NCI-H1436 (cell line): ENCODE measurements at places on chromosomes 7 and 10.

DNA sequence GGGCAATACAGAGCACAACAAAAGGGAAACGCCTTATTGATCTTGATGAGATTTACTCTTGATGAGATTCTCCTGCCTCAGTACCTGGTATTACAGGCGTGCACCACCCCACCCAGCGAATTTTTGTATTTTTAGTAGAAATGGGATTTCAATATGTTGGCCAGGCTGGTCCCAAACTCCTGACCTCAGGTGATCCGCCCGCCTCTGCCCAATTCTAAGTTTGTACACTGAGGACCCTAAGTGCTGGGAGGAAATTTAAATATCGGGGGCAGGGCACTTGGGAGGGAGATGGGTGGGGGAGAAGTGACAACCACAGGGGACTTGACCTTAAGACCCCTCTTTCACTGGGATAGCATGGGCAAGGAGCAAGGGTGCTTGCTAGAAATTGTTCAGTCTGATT is 14.1 kb downstream of the HNRNPF start:
- DNase-seq = no peak

GRCh38 chr10:71521504-71522441 is 125.1 kb downstream of the CDH23 start:
- DNase-seq = no peak

GRCh38 chr7:39656415-39656814 is 33.0 kb downstream of the RALA start:
- peak; percentile 2 for DNase-seq

DNA sequence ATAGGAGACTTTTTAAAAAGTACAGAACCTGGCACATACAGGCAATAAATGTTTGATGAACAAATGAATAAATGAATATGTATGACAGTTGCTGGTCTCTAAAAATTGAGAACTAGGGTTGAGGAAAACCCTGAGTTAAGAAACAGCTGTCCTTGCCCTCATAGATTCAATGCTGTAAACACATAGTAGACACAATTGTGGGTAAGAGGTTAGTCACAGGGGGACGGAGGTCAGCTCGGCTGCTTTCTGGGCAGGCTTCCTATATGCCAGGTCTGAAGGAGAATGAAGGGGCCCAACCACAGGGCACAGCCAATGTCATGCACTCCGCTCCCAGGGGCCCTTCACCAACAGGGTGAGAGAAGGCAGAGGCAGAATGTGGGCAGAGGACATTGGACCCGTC is 143.3 kb upstream of the RSU1 start:
- DNase-seq = no peak

GRCh38 chr7:14236834-14237233 is 247.4 kb upstream of the ETV1 start:
- no peak for DNase-seq

DNA sequence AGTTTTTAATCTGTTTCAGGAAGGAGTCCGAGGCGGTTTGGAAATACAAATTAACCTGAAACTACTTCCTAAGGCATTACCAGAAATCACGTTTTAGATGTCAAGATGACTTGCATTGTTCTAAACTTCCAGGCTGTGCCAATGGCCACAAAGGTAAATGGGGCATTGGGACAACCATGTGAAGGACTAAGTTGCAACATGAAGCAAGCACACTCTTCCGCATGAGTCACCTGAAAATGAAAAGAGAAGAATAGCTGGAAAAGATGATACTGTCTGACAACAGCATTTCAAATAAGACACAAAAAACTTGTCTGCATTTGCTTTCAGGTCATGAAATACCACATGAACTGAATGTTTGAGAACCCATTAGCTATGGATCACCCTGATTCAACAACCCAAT is 262.1 kb downstream of the AHR start:
- DNase-seq = no peak

DNA sequence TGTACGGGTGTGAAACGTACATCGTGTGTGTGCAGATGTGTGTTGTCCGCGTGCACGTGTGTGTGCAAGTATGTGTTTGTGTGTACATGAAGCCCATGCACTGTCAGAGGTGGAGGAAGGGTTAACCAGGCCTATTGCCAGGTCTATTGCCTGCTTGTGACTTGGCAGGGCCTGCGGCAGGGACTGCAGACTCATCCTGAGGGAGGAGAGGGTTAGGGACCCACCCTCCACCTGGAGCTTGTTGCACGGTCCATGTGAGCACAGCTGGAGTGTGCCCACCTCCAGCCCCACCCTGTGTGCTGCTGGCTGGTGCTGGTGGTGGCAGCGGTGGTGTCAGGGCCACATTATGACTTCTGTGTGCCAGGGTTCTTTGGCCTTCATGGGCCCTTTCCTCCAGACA is 7.1 kb upstream of the AQP1 start:
- no peak for DNase-seq

GRCh38 chr7:74288034-74288881 is 949 bp upstream of the CLIP2 start:
- DNase-seq = no peak

DNA sequence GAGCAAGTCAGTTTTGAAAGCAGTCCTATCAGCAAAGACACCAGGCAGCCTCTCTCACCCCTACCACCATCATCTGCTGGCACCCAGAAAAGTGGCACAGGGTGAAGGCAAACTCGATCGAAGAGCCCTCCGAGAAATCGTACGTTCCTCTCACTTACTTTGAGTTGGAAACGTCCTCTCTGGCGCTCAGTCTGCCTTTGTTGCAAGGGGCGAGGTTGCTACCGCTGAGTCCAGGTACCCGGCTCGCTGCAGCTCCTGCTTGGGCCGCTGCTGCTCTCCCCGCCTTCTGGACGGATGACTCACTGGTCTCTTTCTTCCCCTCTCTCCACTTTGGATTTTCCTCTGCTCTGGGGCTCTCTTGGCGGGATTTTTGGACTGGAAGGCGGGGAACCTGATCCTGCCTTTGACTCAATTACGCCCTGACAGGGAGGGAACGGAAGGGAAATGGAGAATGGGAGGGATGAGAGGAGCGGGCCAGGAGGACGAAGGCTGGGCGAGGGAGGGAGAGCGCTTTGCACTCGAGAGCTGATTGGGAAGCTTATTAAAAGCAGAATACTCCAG is at the start of gene PTN:
Gene PTN, minus strand, starts transcription at position 453 of the 561 bp plus-strand sequence. CDS start 88,760 bp downstream, outside the sequence.
- peak; percentile 59 for DNase-seq

GRCh38 chr10:11602358-11602757 is 9.1 kb downstream of the USP6NL start:
- no peak for DNase-seq
